ENCODE measurements at places on chromosomes 2 and 18.

GRCh38 chr18:4319738-4320677 lies 135.1 kb downstream of the DLGAP1 start:
- no peak for DNase-seq

DNA sequence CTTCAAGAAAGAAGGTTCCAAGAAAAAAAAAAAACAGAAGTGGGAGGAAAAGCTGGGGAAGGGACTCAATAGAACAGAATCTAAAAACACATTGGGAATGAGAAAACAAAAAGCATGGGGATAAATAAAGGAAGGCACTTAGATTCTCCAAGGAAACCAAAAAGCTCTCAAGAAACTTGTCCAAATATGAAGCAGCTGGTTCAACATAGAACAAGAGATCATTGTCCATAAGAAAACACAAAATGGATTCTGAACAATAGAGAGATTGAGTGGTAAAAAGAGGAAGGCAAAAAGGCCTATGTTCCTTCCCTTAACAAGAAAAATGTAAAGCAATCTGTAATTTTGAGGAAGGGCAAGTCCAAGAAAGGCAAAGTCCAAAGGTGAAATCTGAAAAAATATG lies 32.9 kb upstream of the ALK start:
- no peak for DNase-seq

DNA sequence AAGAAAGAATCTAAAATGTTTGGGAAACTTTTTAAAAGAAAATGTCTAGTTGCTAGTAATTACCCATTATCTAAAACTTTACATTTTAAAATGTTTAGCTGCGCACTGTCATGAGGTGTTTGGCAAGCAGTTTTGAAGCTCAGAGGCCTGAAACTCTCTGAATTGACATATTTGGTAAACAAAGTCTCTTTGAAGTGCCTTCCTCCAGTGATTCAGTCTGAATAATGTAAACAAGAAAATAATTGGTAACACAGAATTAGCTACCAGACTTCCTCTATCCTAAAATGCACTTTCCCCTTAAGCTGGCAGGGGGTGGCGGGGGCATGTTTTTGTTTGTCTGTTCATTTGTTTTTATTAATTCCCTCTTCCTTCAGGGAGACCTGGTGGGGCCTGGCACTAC lies 61.4 kb downstream of the WDR75 start:
- no peak for DNase-seq

DNA sequence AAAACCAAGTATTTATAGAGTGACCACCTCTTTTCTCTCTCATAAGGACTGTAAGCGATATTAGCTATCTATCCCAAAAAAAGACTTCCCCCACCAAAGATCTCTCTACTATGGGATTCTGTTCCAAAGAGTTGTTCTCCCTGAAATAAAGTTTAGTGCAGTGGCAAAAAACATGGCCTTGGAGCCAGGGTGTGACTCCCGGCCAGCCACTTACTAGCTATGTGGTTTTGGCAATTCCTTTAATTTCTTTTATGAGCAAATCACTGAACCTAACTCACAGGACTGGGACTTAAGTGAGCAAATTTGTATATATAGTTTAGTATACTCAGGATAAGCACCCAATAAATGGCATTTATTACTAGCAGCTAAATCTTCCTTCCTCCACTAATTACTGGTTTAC lies 42.6 kb downstream of the SESTD1 start:
- no peak for DNase-seq

DNA sequence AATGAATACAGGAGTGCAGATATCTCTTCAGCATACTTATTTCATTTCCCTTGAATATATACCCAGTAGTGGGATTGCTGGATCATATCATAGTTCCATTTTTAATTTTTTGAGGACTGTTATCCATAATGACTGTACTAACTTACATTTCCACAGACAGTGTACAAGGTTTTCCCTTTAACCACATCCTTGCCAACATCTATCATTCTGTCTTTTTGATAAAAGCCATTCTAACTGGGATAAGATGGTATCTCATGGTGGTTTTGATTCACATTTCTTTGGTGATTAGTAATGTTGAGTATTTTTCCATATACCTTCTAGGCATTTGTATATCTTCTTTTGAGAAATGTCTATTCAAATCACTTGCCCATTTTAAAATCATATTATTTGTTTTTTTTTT lies 325.2 kb downstream of the CYP26B1 start:
- no peak for DNase-seq

DNA sequence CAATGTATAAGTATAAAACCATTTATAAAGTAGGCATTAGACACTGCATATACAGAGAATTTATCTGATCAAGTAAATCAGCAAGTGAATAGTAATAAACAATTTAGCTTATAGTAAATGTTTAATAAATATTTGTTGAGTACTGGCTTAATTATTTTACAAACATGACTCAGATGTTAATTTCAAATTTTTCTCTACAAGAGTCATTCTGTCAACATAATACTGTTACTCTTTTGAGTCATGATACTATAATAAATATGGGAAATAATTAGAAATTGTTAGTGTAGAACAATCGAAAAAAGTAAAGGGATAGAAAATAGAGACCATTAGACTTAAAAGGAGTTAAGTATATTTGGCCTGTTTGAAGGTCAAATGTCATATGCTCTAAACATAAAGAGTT lies 133.6 kb upstream of the MC4R start:
- no peak for DNase-seq

GRCh38 chr18:9248661-9249060 lies 85.9 kb upstream of the TWSG1 start:
- no peak for DNase-seq

DNA sequence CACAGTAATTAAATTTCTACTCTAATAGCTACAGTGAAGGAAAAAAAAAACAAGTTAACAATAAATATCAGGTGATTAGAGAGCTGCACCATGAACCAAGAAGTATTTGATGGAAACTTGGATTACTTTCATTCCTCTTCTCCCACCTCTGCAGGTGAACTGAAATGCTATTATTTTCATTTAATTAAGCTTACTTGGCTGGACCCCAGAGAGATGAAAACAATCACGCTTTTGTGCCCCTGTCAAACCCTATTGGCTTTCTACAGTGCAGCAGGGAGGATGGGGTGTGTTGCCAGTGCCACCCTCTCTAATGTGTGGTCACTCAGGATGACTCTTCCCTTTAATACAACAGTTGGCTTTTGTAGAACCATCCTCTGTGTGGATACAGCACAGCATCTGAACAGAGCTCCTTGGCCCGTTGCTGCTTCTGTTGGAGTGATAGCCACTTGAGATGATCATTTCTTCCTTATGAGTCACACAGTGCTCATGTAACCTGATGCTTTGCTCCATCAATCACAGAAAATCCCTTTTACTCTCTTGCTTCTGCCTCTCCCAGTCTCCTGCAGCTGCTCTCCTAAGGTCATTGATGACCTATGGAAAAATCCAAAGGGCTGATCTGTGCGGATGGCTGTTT lies 5.5 kb upstream of the ARL4C start:
- DNase-seq = no peak

DNA sequence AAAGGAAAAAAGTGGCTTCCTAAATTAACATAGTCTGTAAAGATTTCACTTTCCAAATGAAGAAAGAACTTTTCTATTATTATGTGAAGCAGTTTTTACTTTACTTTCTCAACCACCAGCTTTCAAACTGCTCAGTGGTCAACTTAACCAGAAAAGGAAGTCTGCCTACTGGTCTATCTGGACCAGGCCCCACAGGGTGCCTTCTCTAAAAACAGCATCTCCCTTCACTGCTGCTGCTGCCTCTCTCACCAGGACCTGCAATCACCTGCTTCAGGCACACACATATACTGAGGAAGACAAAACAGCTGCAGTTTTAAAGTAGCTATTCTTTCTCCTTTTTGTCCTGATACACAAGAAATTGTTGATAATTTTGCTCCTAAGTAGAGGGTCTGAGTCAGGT lies 221.3 kb upstream of the DCC start:
- DNase-seq = no peak

DNA sequence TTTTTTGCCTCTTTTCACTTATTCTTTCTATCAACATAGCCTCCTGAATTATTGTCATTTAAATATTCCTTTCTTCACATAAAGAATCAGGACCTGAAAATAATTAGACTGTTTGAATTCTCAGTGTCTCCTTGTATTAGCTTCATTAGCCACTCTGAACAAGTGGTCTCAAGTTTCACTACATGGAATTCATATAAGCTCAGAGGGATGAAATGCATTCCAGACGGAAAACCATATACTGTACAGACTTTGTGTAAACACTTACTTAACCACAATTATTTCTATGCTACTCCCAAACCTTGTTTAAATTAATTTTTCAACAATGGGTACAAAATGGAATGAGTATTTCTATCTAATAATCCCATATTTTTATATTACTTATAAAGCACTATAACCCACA lies 53.4 kb downstream of the CHN1 start:
- DNase-seq = peak; percentile 23

DNA sequence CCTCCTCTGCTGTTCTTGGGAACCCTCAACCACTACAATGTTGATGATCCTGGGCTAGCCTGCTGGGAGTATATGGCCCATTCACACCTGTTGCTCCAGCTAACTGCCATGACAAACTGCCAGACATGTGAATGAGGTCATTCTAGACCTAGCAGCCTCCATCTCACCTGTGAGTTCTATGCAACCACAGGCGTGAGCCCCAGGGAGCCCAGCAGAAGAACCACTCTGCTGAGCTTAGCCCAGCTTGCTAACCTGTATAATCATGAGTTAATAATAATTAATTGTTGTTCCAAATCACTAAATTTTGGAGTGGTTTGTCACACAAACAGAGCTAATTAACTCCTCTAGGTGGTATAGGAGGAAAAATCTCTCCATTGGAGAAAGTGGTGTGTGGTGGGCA lies 24.7 kb upstream of the CELF4 start:
- DNase-seq = no peak

GRCh38 chr18:52963481-52963880 lies 623.5 kb downstream of the DCC start:
- DNase-seq = no peak

DNA sequence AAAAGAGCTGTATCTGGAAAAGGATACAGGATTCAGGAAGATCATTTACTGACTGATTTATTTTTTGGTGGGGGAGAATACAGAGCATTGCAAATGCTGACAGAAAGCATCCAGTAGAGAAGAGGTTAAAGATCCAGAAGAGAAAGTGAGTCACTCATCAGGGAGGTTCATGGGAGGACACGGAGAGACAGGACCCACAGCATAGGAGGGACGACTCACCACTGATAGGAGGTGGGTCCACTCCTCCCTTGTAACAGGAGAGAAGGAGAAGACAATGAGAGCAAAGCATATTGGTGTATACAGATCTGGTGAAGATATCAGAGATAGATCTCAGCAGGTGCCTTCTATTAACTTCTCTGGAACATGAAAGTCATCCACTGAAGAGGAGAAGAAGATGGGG lies 142.4 kb upstream of the AQP4 start:
- no peak for DNase-seq

- DNase-seq = peak; percentile 66
These were observed 58.9 kb upstream of the STON1 start for GRCh38 chr2:48471048-48471474.

All from NCI-H526 (cell line).